H54 (cell line): ENCODE measurements at places on chromosomes 16 and 17.
A peak's percentile ranks its signal among the peaks of the same experiment; 100 is the strongest.

DNA sequence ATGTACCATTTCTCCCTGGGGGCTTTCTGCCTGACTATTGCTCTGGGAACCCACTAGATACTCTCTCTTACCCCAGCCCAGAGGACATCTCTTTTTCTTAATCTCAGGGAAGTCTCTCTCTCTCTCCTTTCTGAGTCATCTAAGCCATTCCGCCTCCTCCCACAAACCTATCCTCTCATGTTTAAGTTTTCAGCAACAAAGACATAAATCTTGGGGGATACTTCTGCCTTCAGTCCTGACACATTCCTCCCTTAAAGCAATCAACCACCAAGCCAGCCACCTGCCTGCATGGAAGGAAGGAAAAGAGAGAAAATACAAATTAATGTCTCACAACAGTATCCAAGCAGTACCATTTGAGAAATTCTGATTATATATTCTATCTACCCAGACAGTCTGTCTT is 128.8 kb downstream of the HS3ST2 start:
- no peak for DNase-seq

DNA sequence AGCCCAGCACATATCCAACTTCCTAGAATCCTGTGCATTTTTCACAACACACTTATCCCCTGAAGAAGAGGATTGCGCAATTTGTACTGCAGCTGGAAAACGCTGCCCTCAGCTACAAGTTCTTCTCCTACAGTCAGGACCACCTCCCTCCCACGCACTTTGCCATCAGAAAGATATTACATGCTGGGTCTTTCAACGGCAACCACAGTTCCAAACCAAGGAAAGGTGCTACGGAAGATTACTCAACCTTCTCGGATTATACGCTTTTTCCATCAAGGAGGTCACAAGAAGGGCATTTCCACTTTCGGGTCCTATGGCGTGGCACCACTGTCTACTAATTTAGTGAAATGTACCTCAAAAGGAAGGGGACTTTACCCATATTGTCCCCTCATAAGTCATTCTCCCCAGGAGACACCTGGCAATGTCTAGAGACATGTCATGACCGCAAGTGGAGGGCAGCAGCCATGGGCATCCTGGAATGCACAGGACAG is 35.2 kb downstream of the USP7 start:
- DNase-seq, result no peak

- DNase-seq, result no peak
Measured at GRCh38 chr17:80770881-80771611, 220.6 kb upstream of the CHMP6 start.

DNA sequence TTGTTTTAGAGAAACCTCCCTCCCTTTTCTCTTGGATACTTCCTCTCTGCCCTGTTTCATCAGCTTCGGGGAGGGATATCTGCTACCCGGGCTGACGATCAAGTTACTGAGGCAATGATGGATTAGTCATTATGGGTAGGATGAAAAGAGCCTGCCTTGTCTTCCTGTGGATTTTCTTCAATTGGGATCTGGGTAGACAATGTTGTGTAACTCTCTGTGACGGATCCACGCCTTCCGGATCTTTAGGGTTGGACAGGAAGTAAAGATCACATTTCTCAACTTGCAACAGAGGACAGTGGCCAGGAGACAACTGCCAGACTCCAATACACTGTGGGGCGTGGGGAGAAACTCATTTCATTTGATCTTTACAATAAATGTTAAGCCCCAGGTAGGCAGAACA is 11.3 kb upstream of the CHST6 start:
- DNase-seq, result no peak

GRCh38 chr16:12569061-12569460 is 234.6 kb downstream of the CPPED1 start:
- DNase-seq, result no peak

DNA sequence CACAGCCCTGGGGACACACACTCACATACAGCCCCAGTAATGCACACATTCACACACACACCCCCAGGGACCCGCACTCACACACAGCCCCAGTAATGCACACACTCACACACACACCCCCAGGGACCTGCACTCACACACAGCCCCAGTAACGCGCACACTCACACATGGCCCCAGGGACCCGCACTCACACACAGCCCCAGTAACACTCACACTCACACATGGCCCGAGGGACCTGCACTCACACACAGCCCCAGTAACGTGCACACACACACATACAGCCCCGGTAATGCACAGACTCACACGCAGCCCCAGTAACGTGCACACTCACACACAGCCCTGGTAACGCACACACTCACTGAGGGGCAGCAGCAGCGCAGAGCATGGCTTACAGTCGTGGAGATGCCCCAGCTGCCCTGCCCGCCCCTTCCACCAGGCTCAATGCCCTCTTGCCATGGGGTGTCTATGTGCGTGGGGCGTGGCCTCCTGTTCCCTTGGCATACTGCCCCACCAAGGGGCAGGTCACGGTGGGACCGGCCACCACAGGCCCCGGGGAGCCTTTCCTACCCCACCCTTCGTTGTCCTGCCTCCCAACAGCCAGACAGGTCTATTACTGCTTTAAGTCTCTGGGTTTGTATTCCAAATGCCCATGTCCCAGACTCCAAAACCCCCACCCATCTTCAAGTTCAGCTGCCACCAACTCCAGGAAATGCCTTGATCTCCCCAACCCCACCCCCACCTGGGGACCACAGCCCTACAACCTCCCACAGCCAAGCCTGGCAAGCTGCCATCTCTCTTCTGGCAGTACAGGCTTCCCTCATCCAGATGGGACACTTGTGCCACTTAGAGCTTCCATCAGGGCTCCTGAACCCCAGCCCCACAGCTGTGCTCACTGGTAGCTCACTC is 2.7 kb downstream of the CCDC102A start:
- DNase-seq, result no peak

DNA sequence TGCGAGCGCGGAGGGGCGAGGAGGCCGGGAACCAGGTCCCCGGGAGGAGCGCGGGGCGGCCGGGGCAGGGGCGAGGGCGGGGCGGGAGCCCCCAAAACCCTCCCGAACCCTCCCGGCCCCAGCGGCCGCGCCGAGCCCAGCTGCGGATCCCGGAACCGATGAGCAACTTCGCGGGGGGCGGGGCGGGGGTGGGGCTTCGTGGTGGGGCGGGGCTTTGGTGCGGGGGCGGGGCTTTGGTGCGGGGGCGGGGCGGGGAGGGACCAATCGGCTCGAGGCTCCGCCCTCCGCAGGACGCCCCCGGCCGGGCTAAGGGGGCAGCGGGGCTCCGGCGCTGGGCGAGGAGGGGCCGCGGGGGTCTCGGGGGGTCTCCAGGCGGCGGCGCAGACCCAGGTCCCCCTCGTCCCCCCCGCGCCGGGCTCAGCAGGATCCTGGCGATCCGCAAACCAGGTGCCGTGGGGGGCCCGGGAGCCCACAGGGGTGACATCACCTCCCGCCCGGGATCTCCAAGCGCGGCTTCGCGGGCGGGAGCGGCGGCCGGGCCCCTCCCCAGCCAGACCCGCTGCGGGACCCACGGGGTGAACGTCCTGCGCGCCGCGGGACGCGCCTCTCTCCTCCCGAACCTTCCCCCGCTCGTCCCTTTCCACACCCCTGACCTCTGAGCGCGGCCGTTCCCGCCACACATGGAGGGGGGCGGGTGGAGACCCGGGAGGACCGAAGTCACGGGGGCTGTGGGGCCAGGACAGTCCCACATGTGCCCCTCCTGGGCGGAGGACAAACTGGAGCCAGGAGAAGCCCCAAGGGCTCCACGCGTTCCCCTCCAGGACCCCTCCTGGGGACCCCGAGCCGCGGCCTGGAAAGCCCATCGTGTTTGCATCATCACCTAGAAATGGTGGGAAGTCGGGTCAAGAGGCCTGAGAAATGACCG is at the start of gene ABR:
Gene ABR (minus strand): TSS at position 164 of the 925 bp plus-strand sequence. CDS start 254 bp downstream, outside the sequence.
- DNase-seq, result no peak

GRCh38 chr17:17987901-17988300 is 15.2 kb downstream of the DRC3 start:
- no peak for DNase-seq

DNA sequence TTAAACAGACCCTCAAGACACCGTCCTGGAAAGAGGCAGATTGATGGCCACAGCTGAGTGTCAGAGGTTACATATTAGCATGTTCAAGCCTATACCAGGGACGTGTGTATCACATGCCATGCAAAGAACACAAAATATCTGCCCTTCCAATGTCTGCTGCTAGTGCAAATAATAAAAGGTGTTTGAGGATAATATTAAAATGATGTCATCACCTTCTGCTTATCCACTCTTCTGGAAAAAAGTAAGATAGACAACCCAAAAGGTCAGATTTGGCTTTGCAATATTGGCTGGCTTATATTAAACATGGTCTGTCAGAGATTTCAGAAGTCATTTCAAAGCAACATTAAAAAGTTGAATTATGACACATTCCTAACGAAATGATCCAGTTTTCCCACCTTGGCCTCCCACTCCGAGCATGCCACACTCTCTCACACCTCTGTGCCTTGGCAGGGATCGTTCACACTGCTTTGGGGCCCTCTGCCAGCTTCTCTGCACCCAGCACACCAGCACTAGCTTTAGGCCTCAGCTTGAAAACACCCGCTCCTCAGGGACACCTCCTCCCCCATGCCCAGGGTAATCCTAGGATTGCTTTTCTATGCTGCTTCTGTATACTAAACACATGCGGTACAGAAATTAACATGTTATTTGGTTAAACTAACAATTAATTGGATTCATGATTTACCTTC is 248.2 kb downstream of the NTN1 start:
- no peak for DNase-seq

GRCh38 chr17:42317266-42317845 is 29.1 kb downstream of the STAT5A start:
- DNase-seq, result no peak

- DNase-seq, result no peak
Measured at GRCh38 chr17:55324296-55324978, 59.7 kb downstream of the HLF start.

GRCh38 chr17:1800240-1800639 is 29.5 kb downstream of the SMYD4 start:
- DNase-seq, result no peak

DNA sequence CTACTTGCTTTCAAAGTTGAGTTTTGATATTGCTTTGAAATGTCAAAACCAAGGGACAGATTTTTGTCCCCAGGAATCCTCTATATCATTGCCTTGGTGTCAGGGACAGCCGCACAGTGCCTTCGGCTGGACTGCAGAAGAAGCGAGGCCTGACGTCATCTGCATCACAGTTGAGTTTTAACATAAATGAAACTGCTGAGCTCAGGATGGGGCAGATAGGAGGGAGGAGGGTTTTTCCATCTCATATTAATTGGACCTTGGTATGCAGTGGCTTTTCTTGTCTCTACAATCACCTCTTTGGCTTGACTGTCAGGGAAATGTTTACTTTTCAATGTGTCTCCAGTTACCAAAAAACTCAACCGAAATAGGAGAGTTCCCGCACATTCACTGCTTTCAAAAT is 111.3 kb downstream of the AATF start:
- no peak for DNase-seq

DNA sequence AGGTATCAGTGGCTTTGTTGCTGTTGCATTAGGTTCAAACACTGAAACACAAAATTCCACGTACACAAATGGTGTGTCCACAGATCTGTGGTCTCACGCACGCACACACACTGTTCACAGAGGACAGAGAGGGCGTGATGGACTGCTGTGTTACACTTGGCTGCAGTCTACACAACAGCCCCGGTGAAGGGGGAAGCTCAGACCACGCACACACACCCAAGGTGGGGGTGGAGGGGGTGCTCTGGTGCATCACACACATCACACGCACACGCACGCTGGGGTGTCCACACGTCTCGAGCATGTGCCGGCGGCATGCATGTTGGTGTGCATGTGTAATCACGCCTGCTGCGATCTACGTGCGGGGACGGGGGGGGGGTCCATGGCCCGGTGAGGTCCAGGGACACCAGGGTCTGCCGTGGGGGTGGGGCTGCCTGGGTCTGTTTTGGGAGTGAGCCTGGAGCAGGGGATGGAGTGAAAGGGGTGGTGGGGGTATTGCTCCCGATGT is 7.3 kb downstream of the HSD3B7 start:
- DNase-seq, result no peak

DNA sequence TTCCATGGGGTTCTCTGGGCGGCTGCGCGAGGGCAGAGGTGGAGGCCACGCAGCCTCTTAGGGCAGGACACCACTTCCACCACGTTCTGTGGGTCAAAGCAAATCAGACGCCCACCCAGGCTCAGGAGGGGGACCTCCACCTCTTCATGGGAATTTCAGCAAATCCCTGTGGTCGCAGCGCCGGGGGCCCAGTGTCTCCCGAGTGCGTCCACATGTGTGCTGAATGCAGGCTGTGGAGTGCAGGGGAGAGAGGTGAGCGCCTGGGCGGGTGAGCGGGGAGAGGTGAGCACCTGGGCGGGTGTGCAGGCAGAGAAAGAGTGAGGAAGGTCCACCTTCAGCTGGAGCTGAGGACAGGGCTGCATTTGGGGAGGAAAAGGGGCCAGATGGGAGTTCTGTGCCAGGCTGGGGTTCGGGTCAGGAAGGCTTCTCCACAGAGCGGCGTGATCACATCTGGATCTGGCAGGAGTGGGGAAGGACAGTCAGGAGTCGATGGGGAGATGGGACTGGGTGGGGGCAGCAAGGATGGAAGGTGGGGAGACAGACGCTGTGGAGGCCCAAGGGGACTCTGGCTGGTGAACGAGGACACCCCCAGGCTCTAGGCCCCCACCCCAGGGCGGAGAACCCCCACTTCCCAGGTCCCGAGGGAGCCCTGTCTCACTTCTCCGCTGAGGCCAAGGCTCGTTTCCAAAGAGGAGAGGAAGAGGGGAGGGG is 36.8 kb upstream of the CBFA2T3 start:
- DNase-seq, result no peak

DNA sequence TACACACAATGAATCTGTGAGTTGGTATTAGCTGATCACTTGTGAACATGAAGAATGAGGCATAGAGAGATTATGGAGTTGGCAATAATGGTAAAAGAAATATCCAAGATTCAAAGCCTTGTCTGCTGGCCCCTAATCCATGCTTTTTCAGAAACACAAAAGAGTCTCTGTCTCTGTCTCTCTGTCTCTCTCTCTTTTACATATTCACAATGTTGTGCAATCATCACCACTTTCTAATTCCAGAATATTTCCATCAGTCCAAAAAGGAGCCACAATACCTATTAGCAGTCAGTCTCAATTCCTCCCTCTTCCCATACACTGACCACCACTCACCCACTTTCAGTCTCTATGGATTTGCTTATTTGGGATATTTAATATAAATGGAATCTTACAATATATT is 370.1 kb upstream of the CDH8 start:
- no peak for DNase-seq

DNA sequence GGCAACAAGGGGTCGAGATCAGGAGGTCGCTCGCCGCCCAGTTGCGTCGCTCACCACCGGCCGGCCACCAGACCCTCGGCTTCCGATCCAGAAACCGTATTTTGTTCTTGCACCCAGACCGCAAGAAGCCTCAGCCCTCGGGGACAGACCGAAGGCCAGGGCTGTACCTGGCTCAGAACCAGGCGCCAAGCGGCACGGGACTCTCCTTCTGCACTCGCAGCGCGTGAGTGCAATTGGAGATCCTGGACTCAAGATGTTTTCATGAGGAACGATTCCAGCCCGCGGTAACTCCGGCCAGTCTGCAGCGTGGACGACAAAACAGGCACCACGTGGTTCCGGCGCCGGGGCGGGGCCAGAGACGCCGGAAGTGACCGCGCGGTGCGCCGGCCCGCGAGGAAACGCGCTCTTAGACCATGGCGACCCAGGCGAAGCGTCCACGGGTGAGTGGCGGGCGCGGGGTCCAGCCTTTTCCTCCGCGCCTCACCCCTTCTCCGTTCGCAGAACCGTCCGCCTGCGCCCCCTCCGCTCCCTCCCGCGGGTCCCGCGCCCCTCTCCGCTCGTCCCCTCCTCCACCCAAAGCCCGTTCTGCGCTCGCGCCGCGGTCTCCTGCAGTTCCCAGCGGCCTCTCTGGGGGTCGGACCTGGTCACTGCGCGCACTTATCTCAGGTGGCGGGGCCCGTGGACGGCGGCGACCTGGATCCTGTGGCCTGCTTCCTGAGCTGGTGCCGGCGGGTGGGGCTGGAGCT is at the start of gene SETD6:
Gene SETD6 (plus strand): TSS at position 393 of the 746 bp plus-strand sequence. CDS start 21 bp downstream, at position 414.
- peak; percentile 48 for DNase-seq
